ENCODE measurements at places on chromosomes 6 and 20. TPM values are rescaled to one million over a fixed set of nuclear protein-coding genes. Genes with fewer than 3 reads are reported as not detected.

DNA sequence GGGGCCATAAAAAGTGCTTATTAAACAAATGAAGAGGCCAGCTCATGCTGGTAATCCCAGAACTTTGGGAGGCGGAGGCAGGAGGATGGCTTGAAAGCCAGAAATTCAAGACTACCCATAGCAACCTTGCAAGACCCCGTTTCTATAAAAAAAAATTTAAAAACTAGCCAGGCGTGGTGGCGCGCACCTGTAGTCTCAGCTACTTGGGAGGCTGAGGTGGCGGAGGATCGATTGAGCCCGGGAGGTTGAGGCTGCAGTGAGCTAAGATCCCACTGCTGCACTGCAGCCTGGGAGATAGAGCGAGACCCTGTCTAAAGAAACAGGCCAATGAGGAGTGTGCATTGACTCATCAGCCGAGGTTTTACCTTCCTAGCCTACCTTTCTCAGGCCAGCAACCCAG is 15.2 kb downstream of the NPEPL1 start:
- DNase-seq: no peak

GRCh38 chr20:62822788-62823651 is 6.2 kb downstream of the COL9A3 start:
- DNase-seq: peak; percentile 52

GRCh38 chr20:47951521-47951971 is 166.3 kb upstream of the SULF2 start:
- no peak for DNase-seq

- DNase-seq: no peak
Observed at GRCh38 chr20:61476956-61477355, 224.9 kb downstream of the CDH4 start.

DNA sequence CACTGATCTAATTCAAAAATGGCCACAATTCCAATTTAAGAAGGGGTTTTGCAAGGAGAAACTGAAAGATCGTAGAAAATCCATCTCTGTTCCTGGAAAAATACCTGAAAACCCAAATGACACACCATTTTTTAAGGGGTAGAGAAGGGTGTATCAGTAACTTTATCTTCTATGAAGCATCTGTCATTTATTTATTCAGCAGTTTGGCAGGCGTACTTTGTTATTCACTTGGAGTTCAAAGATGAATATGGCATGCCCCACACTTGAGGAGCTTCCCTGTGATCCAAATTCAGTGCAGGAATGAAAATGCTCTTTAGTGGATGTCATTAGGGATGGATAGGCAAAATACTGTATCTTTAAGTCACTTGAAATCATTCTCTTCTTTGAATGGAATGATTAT is 7.2 kb downstream of the HINT3 start:
- DNase-seq: no peak

- DNase-seq: peak; percentile 39
Observed at GRCh38 chr20:17995967-17996819, 27.4 kb downstream of the MGME1 start.

DNA sequence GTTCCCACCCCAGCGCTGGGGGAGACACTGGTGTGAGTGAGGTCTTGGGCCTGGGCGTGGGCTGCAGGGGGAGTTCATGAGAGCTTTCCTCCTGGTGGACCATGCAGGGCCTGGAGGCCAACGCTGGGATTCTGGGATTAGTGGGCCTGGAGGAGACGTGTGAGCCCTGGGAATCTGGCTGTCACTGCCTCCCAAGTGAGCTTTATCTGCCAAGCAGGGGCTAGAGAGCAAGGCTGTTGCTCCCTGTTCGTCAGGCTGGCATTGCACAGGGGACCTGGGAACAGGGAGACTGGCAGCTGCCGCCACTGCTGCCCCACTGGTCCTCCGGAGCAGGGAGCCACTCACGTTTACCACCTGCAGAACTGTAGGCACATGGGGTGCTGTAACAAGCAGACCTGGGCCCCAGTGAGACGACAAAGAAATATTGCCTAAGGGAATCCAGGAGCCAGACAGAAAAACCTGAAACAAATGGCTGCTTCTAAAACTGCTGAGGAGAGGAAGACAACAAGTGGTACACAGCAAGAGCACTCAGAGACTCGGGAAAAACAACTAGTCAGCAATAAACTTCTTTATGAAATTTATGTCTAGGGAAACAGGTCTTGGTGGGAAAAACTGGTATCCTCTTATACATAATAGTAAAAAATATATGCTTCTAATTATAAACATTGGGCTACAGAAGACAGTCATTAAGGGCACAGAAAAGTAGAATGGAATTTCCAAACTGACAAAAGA is 45.2 kb downstream of the PPP1R3G start:
- DNase-seq: no peak

DNA sequence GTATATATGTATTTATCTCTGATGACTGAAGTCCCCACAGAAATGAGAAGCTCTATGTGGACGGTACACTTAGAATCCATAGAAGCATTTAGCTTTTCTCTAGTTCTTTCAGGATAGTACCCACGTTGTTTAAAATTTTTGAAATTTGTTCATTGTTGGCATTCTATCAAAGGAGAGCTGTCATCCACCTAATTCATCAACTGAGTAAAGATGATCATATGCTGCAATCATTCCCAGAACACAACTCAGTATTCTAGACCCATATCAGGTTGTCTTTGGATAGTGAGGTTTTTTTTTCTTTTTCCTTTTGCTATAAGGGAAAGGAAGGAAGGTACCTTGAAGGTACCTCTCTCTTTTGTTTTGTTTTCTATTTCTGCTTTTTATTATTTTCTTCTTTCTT is 9.3 kb downstream of the SERAC1 start:
- DNase-seq: no peak

DNA sequence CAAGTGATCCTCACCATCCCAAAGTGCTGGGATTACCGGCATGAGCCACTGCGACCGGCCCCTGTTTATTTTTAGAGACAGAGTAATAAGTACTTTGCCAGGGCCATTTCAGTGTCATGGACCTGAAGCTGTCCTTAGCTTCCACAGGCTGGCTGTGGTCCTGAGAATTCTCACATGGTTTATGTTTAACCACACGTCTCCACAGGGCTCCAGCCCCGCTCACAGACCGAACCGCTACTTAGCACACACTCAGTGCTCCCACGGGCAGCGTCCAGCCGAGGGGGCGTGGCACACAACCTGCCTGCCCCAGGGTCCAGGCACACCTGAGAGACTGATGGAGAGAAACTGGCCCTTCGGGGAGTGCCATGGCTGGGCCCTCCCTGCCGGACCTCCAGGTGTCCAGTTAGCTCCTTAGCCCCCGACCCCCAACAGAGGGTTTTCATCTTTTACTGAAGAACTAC is 11.7 kb downstream of the ACSS1 start:
- DNase-seq: no peak

GRCh38 chr6:111658462-111659154 is 52.9 kb upstream of the TRAF3IP2 start:
- no peak for DNase-seq

DNA sequence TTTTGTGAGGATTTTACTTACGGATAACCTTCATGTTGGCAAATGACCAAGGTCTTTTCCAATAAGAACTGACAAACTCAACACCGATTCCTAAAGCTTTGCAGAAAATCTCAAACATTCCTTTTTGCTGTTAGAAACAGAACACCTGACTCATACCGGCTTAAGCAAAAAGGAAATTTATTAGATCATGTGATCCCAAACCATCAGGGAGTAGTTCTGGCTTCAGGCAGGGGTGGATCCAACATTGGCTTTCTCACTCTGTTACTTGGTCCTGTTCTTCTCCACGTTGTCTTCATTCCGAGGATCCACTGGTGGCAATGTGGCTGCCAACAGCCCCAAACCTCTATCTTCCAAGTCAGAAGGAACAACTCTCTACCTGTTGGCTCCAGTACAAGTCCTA is 95.9 kb upstream of the PMEPA1 start:
- DNase-seq: no peak

- peak; percentile 34 for DNase-seq
Observed at GRCh38 chr6:13615792-13616120, 621 bp downstream of the NOL7 start.

DDO gene
- total RNA-seq: not detected

IL17F gene
- total RNA-seq: not detected

GINS1 gene
- 33.5 TPM for total RNA-seq

RBL1 gene
- total RNA-seq: 49.1 TPM

GJA10 gene
- total RNA-seq: 0.32 TPM

ADTRP gene
- total RNA-seq: 0.67 TPM
